ENCODE measurements at places on chromosomes 7 and 10.

DNA sequence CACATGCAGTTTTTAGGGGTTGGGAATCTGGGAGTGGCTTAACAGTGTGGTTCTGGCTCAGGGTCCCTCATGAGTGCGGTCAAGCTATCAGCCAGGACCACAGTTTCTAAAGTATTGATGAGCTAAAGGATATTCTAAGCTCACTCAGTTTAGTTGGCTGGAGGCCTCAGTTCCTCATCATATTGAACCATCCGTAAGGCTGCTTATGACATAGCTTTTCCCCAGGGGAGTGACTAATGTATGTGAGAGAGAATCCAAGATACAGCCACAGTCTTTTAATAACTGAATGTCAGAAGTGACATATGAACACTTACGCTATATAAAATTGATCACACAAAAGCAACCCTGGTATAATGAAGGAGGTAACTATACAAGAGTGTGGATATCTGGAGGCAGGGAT, 245.3 kb downstream of the POLR1F start:
- DNase-seq: no peak

DNA sequence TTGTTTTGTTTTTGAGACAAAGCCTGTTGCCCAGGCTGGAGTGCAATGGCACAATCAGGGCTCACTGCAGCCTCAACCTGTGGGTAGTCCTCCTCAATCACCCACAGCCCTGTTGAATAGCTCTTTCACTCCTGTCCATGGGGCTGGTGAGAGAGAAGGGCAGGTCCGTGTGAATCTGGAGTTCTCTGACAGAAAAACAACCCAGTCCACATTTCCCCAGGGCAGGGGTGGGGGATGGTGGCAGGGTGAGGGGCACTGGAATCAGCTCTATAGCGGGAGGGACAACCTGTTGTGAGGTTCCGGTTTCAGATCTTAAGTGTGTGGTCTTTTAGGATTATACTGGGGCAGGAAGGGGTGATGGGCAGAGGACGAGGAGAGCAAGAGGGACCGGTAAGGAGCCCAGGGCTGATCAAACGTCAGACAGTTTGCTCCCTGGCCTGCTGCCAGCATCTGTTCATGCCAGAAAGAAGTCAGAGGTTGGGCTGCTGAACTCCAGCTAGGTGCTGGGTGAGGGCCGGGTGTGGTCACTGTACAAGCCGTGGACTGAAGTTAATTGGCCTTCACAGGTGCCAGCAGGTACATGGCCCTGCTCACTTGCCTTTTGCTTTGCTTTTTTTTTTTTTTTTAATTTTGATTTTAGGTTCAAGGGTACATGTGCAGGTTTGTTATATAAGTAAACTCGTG, 33.2 kb upstream of the MKRN1 start:
- DNase-seq: no peak

DNA sequence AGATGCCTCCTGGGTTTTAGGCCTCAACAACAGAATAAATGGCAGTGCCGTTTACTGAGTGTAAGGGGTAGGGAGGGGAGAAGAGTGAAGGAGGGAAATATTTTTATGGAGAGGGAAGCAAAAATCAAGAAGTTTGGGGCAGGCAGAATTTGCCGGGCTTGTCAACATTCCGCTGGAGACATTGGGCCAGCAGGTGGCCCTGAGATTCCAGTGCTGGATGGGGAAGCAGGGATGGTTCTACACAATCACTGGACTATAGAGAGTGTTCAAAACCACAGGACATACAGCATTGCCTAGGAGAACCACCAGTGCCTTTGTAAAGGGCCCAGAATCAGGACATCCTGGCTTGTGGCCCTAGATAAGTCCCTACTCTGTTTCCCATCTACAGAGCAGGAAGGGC, 598.6 kb upstream of the MGMT start:
- no peak for DNase-seq

DNA sequence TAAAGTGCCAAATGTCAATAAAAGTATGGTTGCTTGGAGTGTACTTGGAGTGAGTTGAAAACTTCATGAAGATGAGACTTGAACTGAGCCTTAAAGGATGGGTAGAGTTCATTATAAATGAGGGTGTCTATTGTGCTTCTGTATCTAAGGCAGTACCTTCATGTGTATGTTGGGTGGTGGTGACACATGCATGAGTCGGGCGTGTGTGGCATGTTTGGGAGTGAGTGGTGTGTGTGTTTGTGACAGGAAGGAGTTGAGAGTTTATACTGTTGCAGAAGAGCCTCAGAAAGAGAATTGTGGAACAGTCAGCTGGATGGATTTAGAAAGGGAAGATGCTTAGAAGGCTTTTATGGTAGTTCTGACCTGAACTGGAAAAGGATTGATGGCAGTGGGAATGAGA, 6.0 kb upstream of the ZRANB1 start:
- no peak for DNase-seq

DNA sequence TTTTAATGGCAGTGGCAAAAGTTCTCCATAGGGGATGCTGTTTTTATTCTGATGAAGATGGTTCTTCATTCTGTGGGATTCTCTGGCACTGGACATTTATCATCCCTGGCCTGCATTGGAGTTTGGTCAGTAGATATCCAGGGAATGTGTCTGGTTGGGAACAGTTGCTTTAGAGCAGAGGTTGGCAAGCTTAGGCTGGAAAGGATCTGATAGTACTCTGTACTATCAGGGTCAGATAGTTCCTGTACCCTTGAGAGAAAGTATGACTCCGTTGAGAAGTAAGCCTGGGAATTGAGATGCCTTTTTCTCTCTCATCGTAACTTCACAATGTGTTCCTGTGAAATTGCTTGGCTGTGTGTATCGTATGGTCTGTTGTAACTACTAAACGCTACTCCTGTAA, 244.1 kb downstream of the POLR1F start:
- DNase-seq: no peak

GRCh38 chr10:95295031-95295755, 4.4 kb upstream of the PDLIM1 start:
- peak; percentile 78 for DNase-seq

GRCh38 chr10:132551093-132551807, 13.7 kb downstream of the INPP5A start:
- peak; percentile 50 for DNase-seq

DNA sequence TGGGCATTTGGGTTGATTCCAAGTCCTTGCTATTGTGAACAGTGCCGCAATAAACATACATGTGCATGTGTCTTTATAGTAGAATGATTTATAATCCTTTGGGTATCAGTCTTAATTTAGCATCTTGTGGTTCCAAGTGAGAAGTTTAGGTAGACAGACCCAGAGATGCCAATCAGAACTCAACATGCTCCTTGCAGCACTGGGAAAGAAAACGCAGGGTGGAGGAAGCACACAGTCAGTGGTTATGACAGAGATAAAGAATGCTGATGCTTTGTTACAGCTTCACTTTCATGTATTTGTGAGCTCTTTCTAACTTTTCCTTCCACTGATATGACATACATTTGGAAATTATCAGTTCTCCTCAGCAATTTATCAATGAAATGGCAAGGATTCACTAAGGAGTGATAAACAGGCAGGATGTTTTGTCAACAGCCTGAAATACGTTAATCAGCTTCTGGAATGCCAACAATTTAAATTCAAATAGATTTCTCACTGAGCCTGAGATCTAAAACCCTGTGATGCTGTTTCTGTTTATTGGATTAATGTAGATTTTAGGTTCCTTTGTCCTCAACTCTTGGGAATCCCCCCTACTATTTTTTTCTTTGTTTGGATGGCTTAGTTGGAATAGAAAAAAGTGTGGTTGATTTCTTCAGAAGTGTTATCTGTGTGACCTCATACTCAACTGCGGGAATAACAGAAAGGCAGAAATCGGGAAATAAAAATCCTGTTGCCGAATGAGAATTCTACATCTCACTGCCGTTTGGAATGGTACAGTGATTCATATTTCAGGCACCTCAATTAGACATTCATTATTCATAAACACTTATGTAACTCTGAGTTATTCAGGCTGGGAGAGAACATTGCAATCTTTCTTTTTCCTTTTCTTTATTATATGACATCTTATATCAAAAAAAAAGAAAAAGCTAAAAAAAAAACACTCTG, 675.0 kb downstream of the CNTNAP2 start:
- no peak for DNase-seq

DNA sequence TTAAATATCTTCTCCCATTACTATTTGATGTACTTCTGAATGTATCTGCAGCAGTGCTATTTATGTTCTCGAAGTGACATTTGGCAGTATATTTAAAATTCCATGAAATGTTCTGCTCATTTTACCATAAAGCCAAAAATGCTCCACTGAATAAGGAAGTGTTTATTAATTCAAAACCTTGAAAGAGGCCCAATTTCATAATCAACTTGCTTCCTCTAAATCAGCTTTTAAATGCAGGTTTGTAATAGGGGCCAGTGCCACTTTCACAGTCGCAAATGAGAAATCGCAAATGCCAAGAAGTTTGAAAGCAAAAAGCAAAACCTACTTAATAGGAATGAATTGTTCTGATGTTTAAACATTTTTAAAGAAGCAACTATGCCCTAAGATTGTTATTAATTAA, 11.4 kb downstream of the NHLRC2 start:
- no peak for DNase-seq

DNA sequence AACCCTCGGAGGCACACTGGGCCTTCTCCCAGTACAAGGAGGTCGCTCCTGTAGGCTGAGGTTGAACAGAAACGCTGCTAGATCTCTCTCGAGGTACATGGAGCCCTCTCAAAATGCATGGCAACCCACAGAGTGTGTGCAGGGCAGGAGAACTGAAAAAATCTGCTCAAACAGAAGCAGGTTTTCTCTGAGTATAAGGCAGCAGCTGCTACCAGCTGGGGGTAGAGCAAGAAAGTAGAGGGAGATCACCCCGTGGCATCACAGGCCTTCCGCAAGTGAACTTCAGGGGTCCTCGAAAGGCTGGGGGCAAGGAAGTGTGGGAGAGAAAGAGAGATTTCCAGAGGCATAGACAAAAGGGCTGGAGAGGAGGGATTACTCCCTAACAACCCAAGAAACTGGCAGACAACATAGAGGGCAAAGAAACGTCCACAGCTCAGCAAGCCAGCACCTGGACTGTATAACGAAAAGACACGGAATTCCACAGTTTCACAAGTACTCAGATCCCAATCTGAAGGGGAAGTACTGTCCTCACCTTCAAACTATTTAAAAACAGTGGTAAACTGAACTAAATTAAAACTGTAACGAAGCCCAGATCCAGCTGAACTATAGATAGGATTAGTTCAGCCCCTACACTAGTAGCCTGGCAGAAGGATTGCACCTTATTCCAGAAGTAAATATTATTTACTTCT, 299.2 kb downstream of the IPMK start:
- no peak for DNase-seq

- DNase-seq: no peak
Observed at GRCh38 chr10:92131275-92131820, 159.5 kb downstream of the CPEB3 start.

GRCh38 chr10:73964743-73965142, 33.2 kb upstream of the VCL start:
- no peak for DNase-seq

DNA sequence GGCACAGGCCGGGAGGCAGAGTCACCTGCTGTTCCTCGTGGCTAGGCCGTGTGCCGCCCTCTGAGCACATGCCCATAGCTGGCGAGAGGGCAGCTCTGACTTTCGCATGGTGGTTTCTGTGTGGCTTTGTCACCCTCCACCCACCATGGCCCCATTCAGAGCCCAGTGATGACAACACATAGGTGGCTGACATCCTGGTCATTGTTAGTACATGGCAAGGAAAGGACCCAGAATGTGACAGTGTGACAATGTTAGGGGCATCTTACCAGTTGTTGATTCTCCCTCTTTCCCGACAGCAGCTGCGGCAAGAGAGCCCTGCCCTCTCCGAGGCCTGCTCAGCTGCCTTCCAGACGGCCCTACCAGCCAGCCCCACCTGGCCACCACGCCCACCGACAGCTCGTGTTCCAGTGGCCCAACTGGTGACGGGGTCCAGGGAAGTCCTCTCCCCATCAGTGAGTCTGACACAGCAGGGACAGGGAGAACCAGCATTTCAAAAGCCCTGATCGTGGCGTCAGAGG, 52.2 kb downstream of the ZNF467 start:
- no peak for DNase-seq

- no peak for DNase-seq
Observed at GRCh38 chr10:77236700-77237099, 400.9 kb downstream of the KCNMA1 start.

- DNase-seq: no peak
Observed at GRCh38 chr7:39005036-39005435, 27.3 kb downstream of the POU6F2 start.

DNA sequence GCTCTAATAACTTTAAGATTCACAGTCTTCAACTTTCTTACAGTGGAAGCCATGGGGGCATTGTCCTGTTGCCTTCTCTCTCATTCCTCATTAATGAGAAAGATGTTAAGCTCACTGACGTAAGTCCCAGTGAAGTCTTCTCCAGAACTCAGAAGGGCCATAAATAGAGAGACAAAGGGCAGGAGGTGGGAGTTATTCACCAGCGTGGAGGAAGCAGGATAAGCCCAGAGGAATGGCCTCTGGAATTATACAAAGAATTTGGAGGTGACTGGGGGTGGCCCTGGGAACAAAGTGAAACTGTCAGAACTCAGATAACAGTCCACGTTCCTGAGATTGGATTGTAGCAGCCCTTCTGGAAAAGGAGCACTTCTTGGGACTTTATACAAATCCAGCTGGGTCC, 52.4 kb downstream of the SORBS1 start:
- no peak for DNase-seq

GRCh38 chr10:7626283-7626682, 40.5 kb downstream of the ITIH5 start:
- no peak for DNase-seq

- no peak for DNase-seq
Observed at GRCh38 chr7:91533996-91534395, 269.8 kb downstream of the FZD1 start.

DNA sequence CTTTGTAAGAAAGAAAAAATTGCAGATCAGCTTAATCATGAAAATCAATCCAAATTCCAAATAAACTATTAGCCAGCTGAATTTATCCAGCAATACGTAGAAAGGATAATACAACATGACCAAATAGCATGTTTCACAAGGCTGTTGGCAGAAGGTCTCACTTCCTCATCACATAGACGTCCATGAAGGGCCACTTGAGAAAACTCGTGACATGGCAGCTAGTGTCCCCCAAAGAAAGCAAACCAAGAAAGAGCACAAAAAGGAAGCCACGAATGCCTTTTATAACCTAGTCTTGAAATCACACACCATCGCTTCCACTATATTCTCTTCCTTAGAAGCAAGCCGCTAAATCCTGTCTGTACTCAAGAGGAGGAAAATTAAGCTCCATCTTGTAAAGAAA, 105.6 kb upstream of the NRBF2 start:
- no peak for DNase-seq

- no peak for DNase-seq
Observed at GRCh38 chr7:20240080-20240926, 23.1 kb upstream of the MACC1 start.

DNA sequence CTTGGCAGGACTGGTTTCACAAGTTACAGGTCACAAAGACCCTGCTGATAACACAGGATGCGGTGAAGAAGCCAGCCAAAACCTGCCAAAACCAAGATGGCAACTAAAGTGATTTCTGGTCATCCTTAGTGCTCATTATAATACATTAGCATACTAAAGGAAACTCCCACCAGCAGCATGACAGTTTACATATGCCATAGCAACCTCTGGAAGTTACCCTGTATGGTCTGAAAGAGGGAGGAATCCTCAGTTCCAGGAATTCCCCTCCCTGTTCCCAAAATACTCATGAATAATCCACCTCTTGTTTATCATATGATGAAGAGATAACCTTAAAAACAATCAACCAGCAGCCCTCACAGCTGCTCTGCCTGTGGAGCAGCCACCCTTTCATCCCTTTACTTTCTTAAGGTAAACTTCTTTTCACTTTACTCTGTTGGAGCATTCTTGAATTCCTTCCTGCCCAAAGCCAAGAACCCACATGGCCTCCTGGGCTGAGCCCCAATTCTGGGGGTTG, 21.9 kb downstream of the DPY19L1 start:
- no peak for DNase-seq

- DNase-seq: no peak
Observed at GRCh38 chr7:24739306-24739705, 18.0 kb downstream of the GSDME start.
